ENCODE measurements at places on chromosomes 7 and 10.

DNA sequence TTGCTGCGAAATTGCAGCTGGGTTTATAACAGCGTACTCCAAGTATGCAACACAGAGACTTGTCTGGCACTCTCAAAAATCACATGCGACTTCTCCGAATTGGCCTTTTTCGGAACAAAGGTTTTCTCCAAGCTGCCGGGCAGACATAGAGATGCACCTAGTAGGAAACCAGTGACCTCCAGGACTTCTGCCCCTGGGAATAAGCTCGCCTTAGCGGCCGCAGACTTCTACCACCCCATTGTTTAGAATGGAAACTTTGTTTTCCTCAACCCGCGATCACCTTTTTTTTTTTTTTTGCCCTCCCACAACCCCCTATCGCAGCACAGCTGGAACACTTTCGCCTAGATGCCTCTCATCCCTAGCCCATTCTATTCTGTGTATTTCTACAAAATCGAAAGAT lies 4.9 kb upstream of the HOXA10 start:
- DNase-seq, result no peak

- no peak for DNase-seq
Observed at GRCh38 chr10:131160219-131160875, 151.2 kb downstream of the TCERG1L start.

- no peak for DNase-seq
Observed at GRCh38 chr7:20529260-20529659, 86.2 kb upstream of the ABCB5 start.

- DNase-seq, result no peak
Observed at GRCh38 chr7:141820067-141820466, 21.2 kb downstream of the PRSS37 start.

DNA sequence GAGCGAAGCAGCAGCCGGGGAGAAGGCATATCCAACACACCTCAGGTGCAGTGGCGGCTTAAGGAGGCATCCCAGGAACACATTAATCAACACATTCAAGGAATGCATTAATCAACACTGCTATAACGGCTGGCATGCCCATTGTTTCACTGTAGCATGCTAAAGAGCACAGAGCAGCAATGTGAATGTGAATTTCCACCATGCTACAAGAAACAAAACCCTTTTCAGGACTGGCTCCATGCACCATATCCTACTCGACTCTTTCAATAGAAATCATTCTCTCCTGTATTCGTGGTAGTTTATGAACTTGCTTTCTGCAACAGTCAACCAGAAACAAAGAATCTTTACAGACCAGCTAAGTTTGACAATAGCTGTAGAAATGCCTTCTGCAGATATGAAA lies 149.0 kb downstream of the NRCAM start:
- DNase-seq, result no peak

DNA sequence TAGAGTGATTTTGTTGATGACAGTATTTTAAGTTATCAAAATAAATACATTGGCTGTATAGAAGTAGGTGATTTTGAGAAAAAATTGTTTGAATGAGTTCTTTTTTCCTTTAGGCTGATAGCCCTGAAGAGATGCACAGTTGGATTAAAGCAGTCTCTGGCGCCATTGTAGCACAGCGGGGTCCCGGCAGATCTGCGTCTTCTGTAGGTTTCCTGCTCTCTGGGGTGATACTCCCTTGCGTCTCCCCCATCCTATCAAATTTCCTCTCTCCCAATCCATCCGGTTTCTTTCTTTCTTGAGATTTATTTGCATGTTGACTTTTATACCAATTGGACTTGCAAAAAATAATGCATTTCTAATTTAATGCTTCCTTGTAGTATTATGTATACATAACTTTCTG lies 27.6 kb upstream of the ARMS2 start:
- no peak for DNase-seq

DNA sequence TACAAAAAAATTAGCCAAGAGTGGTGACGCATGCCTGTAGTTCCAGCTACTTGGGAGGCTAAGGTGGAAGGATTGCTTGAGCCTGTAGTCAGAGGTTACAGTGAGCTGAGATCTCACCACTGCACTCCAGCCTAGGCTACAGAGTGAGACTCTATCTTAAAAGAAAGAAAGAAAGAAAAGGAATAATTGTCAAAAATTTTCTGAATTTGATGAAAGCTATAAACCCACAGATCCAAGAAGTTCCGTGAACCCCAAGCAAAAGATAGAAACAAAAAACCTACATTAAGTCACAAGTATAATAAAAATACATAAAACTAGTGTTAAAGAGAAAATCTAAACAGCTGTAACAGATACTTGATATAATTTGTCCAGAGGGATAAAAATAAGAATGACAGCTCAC lies 60.1 kb upstream of the KMT2C start:
- no peak for DNase-seq

DNA sequence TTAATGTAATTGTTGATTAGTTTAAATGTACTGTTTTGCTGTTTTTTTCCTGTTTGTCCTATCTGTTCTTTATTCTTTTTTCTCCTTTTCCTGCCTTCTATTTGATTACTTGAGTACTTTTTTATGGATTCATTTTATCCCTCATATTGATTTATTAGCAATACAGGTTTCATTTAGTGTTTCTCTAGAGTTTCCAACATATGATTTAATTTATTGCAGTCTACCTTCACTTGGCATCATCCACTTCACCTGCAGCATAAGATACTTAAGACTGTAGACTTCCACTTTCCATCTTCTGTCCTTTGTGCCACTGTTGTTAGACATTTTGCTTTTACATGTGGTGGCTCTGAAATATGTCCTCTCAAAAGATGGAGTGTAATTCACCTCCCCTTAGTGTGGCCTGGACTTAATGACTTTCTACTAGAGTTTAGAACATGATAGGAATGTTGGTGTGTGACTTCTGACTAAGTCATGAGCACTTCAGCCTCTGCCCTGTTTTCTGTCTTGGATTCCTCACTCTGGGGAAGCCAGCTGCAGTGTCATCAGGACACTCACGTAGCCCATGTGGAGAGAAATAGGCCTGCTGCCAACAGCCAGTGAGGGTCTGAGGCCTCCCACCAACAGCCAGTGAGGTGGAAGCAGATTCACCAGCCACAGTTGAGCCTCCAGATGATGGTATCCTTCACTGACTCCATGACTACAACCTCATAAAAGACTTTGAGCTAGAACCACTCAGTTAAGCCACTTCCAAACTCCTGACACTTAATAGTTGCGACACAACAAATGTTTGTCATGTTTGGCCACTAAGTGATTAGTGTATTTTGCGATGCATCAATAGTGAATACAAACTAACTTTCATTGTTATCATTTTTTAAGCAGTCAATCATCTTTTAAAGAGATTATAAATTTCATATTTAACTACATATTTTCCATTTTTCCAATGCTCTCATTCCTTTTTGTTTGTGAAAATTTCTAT lies 643.5 kb upstream of the DPP6 start:
- no peak for DNase-seq

- no peak for DNase-seq
Observed at GRCh38 chr10:129236274-129236691, 230.8 kb upstream of the MGMT start.

- DNase-seq, result no peak
Observed at GRCh38 chr10:77983384-77984341, 45.7 kb downstream of the POLR3A start.

DNA sequence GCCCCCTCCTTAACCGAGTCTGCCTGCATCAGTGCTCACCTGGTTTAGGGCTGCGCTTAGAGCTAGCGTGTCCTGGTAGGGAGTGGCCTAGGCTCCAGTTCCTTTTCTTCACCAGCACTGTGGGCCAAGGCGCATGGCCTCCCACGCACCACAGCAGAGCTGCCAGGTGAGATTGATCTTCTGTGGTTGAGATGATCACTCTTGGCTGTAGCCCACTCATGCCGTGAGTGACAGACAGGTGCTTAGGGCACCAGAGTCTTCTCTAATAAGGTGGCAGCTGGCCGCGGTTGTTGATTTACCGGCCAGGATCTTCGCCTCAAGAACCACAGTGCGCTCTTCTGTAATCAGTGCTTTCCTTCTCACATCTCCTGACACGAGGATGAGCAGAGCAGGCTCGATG lies 157.2 kb upstream of the INSYN2A start:
- DNase-seq, result no peak

Data from activated T-cell treated with anti-CD3 and anti-CD28 coated beads for 1 hour (primary cell).